ENCODE measurements at places on chromosomes 3 and 15.
A peak's percentile ranks its signal among the peaks of the same experiment; 100 is the strongest.

DNA sequence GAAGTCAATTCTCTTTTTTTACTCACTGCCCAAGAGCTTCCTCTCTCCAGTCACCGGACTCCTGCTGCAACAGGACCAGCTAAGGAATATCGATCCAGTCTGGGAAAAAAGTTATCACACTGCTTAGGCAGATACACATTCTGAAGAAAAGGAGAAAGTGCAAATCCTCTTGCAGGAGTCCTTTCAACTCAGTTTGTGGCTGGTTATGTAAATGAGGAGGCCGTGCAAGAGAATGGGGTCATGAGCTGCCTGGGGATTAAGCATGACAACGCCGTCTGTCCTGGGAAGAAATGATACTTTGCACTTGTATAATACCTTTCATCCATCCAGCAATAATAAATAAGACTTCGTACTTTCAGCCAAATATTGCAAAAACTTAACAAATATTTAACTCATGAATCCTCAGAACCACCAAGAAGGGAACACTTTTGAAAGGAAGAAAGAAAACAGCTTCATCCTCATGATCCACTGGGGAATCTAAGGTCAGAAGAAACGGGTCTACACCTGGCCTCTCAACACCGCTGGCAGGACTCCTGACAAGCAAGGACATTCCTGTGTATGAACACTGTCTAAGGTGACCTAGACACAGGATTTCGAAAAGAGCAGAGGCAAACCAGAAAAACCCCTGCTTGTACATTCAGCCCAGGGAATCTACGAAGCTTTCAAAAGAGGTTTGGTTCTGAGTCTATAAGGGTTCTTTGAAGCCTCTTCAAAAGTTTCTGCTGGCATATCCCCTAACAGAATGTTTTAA lies 13.1 kb upstream of the WWTR1 start:
- DNase-seq = peak; percentile 25

- DNase-seq = peak; percentile 21
Measured at GRCh38 chr3:122824465-122825381, 29.9 kb downstream of the SLC49A4 start.

- peak; percentile 61 for DNase-seq
Measured at GRCh38 chr3:184417619-184418327, 37.9 kb downstream of the CHRD start.

DNA sequence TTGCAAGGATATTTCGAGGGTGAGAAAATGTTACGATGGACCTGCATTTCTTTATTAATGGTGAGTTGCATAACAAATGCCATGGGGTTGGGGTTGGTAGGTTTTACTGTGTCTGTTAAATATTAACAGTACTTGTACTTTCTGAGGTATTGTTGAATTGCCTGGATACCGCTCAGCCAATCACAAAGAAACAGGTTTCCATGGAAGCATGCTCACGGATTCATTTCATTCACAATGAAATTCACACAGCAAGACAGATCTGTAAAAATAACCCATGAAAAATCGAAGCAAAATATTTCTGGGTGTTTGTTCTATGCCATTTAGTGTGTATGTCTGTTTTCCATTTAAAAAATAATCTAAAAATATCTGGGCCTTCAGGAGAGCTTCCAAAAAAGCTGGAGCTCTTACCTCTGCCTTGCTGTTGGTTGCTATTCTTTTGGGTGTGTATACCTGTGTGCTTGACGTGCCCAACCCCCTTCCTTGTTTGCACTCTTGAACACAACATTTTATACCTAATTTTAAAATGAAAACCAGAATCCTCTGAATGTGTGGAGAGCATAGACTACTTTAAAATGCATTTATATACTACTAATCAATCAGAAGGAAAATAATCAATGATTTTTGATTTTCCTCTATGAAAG lies 479.8 kb upstream of the TBL1XR1 start:
- no peak for DNase-seq

GRCh38 chr3:37249717-37250116 lies 75.3 kb upstream of the LRRFIP2 start:
- DNase-seq = no peak

GRCh38 chr3:126971891-126972351 lies 11.0 kb upstream of the PLXNA1 start:
- DNase-seq = peak; percentile 16

DNA sequence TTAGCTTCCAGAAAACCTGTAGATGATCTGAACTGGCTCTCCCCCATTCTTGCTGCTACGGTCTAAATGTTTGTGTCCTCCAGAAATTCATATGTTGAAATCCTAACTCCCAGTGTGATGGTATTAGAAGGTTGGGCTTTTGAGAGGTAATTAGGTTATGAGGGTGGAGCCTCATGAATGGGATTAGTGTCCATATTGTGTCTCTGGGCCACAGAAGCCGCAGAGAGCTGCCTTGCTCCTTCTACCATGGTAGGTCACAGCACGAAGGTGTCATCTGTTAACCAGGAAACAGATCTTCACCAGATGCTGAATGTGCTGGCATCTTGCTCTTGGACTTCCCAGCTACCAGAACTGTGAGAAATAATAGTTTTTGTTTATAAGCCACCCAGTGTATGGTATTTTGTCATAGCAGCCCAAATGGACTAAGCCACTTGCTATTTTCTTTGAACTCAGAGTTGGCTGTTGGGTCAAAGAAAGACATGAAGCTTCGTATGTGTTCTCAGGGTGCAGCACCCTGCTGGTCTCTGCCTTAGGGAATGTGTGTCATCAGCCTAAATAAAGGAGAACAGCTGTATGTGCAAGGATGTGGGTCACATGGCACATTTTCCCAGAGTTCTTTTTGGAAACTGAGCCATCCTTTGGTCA lies 317.5 kb upstream of the SLCO3A1 start:
- DNase-seq = peak; percentile 48

- DNase-seq = no peak
Measured at GRCh38 chr15:38660738-38661137, 96.1 kb upstream of the RASGRP1 start.

DNA sequence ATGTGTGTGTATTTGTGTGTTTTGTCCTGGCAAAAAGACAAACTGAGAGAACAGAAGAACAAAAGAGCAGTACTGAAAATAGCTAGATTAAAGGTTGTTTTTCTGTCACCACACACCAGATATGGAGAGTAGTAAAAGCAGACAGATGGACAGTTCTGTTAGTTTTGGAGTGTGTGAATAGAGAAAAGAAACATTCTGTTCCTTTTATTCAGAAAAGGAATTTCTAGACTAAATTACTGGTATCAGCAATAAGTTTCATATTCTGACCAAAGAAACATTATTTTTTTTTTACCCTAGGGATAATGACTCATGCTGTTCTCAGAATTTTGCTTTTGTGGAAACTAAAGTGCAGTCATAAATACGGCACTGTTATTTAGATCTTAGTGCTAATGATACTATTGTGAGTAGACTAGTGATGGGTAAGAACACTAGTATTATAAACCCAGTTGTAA lies 32.9 kb downstream of the PIK3CA start:
- peak; percentile 44 for DNase-seq

- DNase-seq = no peak
Measured at GRCh38 chr3:161731968-161732367, 235.4 kb downstream of the OTOL1 start.

All from AG10803 (cell line).